ENCODE measurements at places on chromosomes 6 and 20.
A peak's percentile ranks its signal among the peaks of the same experiment; 100 is the strongest.

DNA sequence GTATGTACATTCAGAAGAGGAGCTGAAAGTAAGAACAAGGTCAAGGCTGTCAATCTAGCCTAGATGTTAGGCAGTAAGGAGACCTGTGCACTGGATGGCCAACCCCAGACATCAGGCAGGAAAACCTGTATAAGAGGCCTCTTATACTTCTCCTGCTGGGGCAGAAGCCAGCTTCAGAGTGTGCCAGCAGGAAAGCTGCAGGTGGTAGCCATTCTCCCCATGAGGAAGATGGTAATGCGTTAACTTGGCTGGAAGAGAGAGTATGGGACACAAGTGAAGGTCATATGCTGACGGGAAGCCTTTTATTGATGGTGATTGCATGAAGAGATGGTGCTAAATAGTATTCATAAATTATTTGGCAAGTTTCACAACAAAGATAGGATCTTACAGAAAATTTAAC, 20.6 kb downstream of the NHLRC1 start:
- DNase-seq = no peak

- DNase-seq = no peak
Measured at GRCh38 chr20:47125508-47125757, 230.8 kb downstream of the EYA2 start.

GRCh38 chr20:4247898-4248858, 232.8 kb upstream of the RNF24 start:
- no peak for DNase-seq

GRCh38 chr6:4560221-4561077, 215.8 kb upstream of the CDYL start:
- no peak for DNase-seq

GRCh38 chr6:3746119-3746691, 5.3 kb downstream of the PXDC1 start:
- DNase-seq = no peak

DNA sequence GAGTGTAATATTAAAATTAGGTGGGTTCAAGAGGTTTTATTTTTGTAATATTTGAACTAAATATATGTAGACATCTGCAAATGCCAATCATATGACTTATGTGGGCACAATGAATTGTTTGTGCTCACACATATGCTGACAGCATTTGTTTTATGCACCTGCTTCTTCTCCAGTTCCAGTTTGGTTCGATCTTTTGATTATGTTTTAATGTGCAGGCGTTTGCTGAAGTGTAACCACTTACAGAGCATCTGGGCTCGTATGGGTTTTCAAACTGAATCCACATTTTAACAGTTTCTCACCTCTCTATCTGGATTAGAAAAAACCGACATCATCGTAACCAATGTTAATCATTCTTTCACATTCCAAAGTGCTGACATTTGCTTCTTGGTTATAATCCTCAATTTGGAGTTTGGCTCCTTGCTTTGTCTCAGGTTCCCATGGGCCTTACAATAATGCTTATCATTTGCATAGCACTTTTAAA, 129.1 kb upstream of the SPACA1 start:
- DNase-seq = no peak

GRCh38 chr6:5164092-5164491, 79.0 kb downstream of the PPP1R3G start:
- DNase-seq = no peak

DNA sequence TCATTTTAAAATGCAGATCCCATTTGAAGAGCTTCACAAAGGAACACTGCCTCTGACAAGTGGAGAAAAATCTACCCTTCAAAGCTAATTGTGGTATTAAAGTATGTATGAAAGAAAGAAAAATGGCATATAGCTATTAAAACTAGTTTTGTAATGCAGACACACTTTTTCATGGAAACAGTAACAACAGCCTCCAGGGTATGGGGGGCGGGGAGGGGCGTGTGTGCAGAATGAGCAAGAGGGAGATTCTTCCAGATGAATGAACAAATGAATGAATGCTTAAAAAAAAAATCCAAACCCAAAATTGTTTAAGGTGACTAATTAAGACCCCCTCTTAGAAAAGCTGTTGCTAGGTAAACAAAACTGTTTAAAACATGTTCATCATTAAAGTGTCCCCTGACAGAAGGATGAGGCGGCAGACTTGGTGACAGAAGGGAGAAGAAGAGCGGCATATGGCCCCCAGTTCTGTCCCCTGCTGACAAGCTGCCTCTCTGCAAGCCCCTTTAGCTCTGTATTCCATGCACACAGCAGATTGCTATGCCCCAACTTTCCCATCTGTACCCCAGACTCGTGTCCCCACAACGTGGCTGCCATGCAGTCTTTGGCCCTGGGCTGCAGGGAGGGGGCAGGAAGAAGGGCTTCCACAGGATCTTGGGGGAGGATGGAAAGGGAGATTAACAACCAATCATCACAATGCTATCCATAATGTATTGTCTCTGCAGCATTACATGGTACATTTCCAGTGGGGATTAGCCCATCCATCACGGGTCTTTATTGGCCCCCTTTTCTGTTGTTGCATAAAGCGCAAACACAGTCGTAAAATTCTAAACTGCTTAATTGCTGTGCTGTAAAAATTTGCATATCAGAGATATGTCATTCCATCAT, 108.4 kb upstream of the OLIG3 start:
- no peak for DNase-seq

GRCh38 chr20:63589261-63590217, 15.5 kb upstream of the HELZ2 start:
- DNase-seq = no peak

GRCh38 chr6:1403851-1404712, 14.7 kb downstream of the FOXF2 start:
- DNase-seq = no peak

- no peak for DNase-seq
Measured at GRCh38 chr6:45738057-45738455, 277.6 kb downstream of the CLIC5 start.

DNA sequence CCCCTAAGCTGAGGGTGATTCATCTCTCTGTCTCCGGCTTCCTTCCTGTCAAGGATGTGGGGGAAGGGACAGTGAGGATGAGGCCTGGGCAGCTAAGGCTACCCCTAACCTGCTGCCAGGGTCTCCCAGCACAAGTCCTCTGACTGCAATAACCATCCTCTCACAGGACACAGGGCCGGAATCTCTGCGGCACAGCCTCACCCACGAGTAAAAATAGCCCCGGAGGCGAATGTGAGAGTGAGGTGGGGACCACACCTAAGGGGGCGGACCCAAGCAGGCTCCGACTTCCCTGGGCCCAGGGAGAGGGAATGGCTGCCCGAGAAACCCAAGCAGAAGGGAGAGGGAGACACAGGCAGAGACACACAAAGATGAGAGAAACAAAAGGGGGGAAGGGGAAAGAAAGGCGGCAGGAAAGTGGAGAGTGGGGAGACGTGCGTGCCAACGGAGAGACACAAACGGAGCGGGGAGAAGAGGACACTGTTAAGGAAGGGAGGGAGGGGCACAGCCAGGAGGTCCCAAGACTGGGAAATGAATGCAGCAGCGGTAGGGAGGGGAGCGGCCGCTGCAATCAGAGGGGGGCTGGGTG, 1.4 kb downstream of the CLIC1 start:
- peak; percentile 36 for DNase-seq

- DNase-seq = no peak
Measured at GRCh38 chr6:116556065-116556464, 2.5 kb downstream of the CALHM4 start.

DNA sequence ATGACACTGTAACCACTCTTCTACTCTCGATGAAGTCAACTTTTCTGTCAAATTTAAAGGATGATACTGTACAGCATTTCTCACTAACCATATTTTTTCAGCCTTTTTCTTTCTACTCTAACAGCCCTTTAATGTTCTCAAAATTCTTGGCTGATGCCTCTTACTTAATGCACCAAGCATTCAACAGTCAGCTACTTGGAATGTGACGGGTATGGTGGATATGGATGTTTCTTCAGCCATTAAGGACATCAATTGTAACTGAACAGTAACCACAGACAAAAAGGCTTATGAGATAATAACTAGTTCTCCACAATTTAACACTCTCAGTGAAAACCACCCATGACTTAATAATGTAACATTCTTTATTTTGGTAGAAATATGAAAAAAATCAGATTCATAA, 467.2 kb upstream of the ZNF337 start:
- no peak for DNase-seq

GRCh38 chr6:31587791-31588777, 2.0 kb downstream of the LST1 start:
- DNase-seq = no peak

DNA sequence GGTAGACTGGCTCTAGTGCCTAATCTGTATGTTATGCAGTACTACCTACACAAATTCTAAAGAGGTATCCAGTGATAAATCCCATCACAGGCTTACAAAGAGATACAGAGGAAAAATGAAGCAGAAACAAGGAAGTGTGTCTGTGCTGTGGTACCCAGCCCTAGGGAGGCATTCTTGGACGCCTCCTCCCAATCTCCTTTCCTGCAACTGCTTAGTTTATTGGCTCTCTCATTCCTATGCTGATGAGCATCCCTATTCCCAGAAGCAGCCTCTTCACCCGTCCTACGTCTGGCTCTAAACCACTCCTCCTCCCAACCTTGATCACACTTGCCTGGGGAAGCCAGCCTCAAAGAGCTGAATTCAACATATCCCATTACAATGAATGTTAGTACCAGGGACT, 34.5 kb upstream of the TGM6 start:
- DNase-seq = no peak

- no peak for DNase-seq
Measured at GRCh38 chr6:21900730-21901129, 307.2 kb downstream of the SOX4 start.

GRCh38 chr6:28982476-28983266, 22.4 kb downstream of the ZNF311 start:
- no peak for DNase-seq

DNA sequence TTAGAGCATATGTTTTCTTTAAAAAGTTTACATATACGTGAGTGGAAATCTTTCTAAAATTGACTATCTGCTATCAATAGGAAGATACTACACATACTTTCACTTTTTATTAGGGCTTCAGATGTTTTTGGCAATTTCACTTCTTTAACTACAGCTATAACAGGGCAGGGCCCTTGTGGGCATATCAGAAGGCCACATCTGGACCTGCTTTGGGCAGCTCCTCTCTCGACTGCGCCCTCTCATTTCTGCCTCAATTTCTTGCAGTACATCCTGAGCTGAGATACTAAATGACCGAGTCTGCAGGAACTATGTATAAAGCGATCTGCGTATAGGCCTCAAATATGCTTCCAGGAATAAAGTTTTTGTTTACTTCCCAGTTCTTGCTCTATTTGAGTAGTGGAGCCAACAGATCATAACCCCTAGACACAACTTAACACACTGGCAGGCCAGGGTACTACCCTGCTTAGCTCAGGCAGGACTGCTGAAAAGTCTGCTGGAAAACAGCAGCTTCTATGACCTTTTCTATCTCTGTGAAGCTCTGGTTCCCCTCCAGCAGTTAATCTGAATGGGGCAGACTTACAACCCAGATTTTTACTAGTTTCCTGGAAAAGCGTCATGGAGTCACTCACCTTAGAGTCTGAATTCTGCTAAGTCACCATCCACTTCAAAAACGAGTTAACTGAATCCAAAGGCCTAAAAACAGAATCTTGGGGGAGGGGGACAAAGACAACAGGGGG, 12.7 kb downstream of the GCLC start:
- DNase-seq = no peak

DNA sequence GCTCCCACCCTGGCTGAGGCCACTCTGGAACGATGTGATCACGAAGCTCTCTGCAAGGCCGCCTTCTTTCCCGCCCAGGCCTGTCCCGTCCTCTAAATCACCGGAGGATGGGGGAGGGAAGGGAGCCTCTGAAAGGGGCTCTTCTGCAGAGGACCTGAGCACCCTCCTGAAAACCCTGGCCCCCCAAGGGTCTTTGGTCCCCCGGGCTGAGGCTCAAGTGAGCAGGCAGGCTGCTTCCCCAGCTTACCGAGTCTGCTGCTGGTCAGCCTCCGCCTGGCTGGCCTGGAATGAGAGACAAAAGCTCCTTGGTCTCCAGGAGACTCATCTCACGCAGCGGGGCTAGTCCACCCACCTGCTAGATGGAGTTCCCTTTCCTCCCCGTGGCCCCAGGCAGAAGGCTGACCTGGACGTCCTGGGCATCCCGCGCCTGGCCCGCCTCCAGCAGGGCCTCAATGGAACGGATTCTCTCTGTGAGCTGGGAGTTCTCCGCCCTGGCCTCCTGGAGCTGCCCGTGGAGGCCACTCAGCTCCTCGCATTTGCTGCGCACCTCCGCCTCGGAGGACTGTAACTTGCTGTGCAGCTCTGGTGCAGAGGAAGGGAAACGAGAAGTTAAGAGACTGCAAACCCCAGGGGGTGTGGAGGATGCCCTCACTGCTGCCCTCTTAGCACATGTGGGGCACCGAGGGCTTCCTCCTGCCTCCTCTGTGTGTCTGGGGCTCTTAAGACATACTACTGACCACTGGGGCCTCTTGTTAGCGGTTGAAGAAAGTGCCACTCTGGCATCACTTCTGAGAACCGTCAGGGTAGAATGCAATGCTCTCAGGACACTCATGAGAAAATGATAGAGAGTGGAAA, 54.7 kb downstream of the RRBP1 start:
- no peak for DNase-seq

GRCh38 chr6:19059102-19059501, 672.0 kb downstream of the RNF144B start:
- DNase-seq = no peak

- DNase-seq = peak; percentile 5
Measured at GRCh38 chr20:25272223-25273000, 24.5 kb downstream of the PYGB start.

DNA sequence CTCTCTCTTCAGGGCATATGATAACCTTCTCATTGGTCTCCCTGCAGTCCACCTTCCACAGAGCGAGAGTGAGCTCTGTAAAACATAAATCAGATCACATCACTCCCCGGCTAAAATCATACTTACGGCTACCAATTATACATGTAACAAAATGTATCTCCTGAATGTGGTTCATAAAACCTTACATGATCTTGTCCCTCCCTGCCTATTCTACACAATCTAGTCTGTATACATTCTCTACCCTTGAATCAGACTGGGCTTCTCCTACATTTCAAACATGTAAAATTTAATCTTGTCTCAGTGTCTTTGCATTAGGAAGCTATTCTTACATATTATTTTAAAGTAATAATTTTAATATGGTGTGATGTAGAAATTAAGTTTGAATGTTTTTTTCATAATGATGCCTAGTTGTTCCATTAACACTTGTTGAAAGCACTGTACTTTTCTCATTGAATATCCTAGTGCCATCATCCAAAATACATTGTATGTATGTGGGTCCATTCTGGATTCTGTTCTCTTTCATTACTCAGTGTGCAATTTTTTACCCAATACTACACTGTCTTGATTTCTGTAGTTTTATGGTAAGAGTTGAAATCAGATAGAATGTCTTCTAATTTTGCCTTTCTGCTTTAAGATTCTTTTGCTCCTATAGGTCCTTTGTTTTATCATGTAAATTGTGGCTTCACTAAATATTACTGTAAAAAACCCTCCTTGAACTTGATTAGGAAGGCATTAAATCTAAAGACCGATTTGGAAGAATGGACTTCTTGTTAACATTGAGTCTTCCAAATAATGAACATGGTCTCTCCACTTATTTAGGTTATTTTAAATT, 403.3 kb upstream of the EPHA7 start:
- no peak for DNase-seq

All from stimulated activated naive CD8-positive, alpha-beta T cell treated with anti-CD3 and anti-CD28 coated beads, Interleukin-15, amount 100 ng/mL, for 72 hours (primary cell).